CD4-positive, alpha-beta T cell treated with Interleukin-4 for 4 hours (primary cell): ENCODE measurements at places on chromosomes 1 and 21.

DNA sequence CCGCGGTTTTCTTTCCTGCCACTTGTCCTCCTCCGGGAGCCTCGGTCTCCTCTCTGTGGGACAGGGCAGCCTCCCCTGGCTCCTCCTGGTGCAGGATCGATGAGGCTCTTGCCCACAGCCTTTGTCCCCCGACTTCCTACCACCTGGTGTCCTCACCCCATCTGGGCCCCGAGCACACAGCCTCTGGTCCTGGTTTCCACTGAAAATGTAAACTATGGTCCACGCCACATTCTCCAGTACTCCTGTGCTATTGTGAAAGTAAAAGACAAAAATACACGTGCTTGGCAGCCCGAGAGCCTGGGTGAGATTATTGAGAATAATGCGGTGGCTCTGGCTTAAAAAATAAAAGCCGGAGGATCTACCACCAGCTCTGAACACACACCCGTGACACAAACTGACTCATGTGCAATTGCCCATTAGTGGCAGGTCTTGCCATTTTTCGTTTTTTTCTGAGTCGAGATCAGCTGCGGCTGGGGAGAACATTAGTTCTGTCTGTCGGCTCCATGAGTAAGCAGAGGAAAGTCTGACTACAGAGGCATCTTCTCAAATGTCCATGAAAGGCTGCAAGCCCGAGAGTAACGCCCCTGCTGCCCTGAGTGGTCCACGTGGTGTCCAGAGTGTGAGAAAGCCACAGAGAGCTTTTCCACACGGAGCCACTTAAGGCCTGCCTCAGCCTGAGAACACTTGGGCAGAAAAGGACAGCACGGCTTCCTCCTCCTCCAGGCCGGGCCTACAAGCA, 5.7 kb upstream of the COL6A2 start:
- no peak for DNase-seq

- no peak for DNase-seq
Measured at GRCh38 chr1:61240878-61241277, 158.5 kb downstream of the NFIA start.

- no peak for DNase-seq
Measured at GRCh38 chr1:31154000-31154631, 85.6 kb downstream of the NKAIN1 start.

DNA sequence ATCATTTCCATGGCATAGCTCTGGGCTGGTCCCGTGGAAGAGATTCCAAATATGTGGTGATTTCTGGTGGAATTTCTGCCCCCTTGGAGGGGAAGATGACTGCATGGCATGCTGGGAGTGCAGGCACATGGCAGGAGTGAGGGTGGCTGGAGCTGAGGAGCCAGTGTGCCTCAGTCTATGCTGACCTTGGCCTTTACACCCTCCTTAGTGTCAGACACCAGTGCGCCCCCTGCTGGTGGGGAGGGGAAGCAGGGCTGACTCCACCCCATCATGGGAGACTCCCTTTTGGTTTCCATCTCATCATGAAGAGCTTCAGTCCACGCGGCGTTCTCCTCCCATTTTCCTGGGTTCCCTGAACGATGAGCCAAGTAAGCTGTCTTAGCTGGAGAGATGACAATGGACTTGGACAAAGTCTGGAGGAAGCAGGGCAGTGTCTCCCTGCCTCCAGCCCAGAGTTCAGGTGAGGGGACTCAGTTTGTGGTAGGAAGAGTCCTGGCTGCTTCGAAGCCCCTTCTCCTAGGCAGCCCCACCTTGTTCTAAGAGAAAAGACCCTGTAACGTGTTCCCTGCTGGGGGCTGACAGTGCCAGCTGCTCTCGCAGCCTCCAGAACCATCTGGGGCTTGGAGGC, 10.3 kb downstream of the ALX3 start:
- peak; percentile 48 for DNase-seq

GRCh38 chr1:230842801-230843200, 25.5 kb downstream of the C1orf198 start:
- DNase-seq = no peak
